ENCODE measurements at places on chromosomes 2 and 18.
A peak's percentile ranks its signal among the peaks of the same experiment; 100 is the strongest.

DNA sequence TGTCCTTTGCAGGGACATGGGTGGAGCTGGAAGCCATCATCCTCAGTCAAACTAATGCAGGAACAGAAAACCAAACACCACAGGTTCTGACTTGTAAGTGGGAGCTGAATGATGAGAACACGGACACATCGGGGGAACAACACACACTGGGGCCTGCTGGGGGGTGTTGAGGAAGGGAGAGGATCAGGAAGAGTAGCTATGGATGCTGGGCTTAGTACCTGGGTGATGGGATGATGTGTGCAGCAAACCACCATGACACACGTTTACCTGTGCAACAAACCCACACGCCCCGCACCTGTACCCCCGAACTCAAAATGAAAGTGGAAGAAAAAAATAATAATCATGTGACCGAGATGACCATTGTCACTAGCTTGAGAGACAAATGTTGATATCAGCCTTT is 114.7 kb downstream of the NDUFA10 start:
- peak; percentile 67 for DNase-seq

DNA sequence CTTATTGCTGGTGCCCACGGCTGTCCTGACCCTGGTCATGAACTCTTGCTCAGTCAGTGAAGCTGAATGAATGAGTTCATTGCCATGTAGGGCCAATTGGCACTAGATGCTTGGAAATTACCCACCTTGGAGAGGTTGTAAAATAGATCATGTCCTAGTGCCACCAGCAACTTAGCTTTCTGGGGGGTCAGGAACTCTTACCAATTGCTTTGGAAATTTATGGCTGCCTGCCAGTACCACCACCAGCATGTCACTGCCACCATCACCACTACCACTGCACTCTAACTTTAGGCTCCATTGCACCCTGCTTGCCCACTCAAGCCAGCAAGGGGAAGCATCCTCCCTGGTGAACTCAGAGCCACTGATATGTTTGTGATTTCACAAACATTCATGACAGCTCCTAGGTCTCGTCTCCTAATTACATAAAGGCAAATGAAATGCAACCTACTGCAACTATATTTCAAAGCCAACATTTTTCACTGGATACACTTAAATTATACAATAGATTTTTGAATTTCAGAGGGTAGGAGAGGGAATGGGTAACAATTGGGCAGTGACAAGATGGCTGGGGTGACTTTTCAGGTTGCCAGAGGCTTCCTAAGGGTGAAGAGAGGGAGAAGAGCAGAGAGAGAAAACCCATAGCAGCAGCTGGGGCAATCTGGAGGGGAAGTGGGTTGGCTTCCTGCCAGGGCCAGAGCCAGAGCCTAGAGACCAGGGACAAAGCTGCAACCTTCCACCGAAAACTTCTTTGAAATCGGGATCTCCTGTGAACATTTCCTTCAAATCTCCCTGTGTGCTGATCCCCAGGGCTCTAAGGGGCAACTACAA is 3.5 kb upstream of the EMILIN1 start:
- no peak for DNase-seq

DNA sequence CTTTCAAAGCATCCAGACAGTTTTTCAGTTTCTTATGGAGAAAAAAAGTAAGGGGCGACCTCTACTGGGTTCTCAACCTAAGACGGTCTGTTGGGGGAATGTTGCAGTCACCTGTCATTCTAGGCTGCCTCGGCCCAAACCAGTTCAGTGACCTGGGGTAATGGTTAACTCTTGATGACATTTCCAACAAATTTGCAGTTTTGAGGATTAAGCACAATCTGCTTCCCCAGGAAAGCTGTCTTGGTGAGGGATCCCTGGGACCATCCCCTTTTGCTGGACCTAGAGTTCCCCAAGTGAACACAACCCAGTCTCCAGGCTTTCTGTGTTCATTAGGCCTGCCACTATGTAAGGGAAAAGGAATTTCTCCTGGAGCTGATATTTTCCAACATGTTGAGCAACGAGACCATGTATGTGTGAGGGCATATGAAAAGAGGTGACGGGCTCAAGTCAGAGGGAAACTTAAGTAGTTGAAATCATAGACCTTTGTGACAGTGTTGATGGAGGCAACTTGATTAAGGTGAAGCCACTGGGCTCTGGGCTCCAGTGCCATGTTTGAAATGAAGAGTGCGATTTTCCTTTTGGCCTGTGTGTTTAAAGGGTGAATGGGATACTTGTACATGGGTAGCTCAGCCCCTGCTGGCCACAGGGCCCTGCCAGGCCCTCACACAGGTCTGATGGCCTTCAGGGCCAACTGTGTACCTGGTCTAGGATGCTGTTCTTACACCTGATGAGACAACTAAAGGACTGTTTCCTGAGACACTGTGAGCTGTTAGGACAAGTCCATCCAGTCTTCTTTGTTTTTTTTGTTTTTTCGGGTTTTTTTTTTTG is 27.0 kb downstream of the FOSL2 start:
- no peak for DNase-seq

- DNase-seq: no peak
Measured at GRCh38 chr18:46362533-46362932, 258.3 kb downstream of the HAUS1 start.

DNA sequence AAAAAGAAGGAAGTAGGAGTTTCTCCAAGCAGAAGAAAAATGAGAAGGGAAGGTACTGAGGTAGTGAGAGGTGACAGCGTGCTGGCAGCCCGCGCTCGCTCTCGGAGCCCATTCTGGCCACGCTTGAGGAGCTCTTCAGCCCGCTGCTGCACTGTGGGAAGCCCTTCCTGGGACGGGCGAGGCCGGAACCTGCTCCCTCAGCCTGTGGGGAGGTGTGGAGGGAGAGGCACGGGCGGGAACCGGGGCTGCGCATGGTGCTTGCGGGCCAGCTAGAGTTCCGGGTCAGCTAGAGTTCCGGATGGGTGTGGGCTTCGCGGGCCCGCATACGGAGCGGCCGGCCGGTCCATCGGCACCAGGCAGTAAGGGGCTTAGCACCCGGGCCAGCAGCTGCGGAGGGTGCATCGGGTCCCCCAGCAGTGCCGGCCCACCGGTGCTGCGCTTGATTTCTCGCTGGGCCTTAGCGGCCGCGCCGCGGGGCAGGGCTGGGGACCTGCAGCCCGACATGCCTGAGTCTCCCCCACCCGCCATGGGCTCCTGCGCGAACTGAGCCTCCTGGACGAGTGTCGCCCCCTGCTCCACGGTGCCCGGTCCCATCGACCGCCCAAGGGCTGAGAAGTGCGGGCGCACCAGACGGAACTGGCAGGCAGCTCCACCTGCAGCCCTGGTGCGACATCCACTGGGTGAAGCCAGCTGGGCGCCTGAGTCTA is 11.1 kb upstream of the CYS1 start:
- DNase-seq: no peak

DNA sequence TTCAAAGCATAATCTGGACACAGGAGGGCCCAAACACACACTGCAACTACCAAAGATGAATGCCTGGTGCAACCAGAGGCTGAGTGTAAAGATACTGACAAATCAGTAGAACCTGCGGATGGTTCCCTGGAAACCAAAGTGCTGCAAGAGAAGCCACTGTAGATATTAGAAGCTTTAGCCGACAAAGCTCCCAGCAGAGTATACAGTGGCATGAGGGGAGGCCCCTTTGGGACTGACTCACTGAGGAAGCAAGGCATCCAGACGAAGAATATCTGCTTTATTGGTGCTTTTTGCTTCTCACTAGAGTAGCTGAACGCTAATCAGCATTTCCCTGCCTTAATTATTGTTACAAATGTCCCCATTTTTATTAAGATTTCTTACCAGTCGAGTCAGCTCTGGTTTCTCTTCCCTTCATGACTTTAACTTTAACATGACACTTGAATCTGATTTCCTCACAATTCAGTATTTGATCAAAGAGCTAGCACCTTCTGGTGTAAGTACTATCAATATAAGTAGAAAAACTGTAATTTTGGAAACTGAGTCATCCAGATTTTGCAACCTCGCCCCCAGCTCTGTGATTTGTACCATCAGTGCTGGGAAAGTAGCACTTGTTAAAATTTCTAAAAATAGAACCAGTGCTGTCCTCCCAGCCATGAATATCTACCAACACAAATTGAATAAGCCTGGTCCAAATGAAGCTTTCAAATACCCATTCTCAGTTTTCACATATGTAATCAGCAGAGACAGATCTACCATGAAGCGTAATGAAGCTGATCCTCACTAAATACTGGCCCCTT is 34.2 kb downstream of the FIGN start:
- no peak for DNase-seq

DNA sequence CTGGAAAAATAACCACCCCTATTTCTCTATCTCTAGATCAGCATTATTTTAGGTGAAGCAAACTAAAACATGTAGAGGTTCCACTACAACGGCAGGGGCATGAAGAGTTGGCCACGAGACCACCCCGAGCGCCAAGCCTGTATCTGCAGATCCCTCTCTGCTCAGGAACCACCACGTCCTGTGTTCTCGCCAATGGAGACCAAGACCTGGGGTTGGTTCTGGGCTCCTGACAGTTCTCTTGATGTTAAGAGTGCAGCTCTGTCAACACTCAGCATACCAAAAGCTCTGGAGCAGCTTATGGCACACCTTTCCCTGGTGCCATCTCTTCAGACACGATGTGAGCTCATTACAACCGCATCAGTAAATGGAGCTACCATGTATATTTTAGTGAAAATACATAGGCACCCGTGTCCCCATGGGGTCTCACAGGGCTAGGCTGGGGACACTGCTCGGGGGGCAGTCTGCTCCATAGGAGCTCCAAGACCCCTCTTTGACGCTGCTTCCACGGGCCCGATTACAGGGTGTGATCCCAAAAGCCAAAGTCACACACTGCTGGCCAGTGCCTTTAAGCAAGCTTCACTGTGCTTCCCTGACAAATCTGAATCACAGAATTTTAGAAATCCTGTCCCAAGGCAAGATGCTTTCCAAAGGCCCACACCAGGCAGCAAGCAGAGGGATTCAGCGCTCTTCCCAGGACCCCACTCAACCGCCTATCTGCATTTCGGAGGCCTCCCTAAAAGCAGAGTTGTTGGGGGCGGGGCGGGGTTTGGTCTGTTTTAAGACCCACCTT is 72.2 kb downstream of the EMILIN2 start:
- DNase-seq: no peak

- no peak for DNase-seq
Measured at GRCh38 chr2:36769106-36769505, 72.6 kb downstream of the VIT start.

DNA sequence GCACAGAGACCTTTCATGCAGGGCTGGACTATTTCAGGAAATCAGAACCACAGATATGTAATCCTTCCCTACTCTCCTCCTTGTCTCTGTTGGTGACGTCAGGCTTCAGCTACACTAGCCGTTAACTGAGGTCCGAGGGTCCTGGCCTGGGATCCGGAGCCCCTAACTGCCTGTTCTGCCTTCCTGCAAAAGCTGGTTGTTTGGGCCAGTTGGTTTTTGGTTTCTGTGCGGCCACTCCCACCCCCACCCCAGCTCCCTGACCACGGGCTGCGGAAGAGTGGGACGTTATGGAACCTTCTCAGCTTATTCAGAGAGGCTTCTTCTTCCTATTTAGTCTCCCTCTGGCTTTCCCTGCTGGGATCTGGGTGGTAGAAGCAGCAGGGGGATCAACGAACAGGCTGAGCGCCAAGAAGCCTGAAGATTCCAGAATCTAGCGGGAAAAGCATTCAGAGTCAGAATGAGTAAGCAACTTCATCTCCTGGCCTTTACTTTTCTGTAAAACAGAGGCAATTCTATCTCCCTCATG is 49.3 kb upstream of the ROCK2 start:
- DNase-seq: no peak

DNA sequence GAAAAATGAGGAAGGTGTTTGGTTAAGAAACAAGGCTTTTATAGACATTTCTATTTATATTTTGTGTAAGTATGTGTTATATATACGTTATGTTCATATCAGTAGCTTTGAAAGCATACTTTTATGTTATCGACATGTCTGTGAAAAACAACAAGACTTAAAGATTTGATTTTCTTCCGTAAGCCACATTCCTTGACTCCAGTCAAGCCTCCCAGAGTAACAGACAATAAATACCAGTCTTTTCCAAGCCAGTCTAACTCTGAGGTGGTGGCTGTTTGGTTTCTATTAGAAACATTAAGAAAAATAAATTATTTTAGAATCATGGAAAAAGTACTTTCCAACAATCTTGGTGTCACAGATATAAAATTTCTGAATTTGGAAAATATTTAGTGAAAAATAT is 16.3 kb upstream of the ITGAV start:
- no peak for DNase-seq

- DNase-seq: no peak
Measured at GRCh38 chr18:73942081-73942625, 205.5 kb downstream of the FBXO15 start.

- DNase-seq: no peak
Measured at GRCh38 chr2:27145682-27146081, 3.1 kb upstream of the TCF23 start.

Measured in vagina (tissue), 2 donors.